Activated CD4-positive, alpha-beta T cell treated with anti-CD3 and anti-CD28 coated beads for 24 hours (primary cell): ENCODE measurements at places on chromosomes 5 and 9.
A peak's percentile ranks its signal among the peaks of the same experiment; 100 is the strongest.

GRCh38 chr5:72372331-72372730 is 52.2 kb downstream of the PTCD2 start:
- DNase-seq, result no peak

DNA sequence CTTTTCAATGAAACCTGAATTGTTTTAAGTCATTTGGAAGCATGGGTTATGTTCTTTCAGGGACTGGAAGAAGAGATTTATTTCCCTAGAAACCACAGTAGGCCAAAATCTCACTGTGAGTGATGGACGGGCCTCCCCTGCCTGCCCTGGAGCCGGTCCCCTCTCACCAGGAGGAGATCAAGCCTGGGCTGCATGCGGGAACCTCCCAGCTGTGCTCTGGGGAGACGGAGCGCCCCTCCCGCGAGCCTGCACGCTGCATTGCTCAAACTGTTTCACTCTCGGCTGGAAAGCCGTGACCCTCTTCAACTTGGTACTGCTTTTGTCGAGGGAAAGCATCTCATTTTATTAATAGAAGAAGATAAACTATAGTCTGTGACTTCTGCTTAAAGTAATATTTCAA is 85.4 kb downstream of the IRX2 start:
- no peak for DNase-seq

DNA sequence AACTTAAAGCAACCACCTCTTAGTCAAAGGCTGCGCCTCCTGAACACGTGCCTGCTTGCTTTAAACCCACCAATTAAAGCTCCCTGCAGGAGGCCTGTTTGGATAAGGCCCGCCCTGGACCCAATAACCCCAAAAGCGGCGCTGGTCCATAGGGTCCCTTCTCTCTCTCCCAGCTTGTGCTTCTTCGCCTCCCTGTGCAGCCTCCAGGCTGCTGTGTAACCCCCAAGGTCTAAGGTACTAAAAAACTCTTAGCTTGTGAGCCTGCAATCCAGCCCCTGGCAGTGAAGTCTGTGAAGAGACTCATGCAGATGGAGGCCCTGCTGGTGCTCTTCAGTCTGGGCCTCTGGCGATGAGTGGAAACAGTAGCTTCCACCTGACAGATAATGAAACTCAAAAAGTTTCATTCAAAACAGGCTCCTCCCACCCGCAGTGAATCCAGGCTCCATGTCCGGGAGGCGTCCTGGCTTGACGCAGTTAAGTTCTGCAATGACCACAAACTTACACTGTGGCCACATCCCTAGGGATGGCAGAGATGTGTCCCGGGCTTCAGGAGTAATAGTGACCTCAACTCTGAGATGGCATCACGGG is 97.3 kb downstream of the PRRT1B start:
- peak; percentile 40 for DNase-seq

DNA sequence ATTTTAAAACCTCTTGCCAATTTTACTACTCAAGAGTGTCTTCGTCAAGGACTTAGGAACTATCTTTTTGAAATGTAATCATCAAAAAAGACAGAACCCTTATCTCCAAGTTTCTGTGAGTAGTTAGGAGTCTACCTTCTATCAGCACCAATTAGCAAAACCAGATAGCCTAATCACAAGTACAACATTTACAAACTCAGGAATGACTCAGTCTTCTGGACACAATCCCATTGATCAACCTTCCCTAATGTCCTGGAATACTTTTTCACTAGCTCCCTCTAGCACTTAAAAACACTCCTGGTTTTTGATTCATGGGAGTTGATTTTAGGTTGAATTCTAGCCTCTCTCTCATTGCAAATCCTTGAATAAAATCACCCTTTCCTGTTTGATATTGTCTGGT is 680.7 kb downstream of the PRR16 start:
- DNase-seq, result no peak

GRCh38 chr9:120507936-120508510 is 71.9 kb downstream of the CDK5RAP2 start:
- no peak for DNase-seq

- DNase-seq, result no peak
These were observed 69.5 kb upstream of the RAD23B start for GRCh38 chr9:107213561-107214028.
